Epithelial cell of proximal tubule (primary cell): ENCODE measurements at places on chromosomes 2 and 18. TPM values are rescaled to one million over a fixed set of nuclear protein-coding genes. Genes with fewer than 3 reads are reported as not detected.

DNA sequence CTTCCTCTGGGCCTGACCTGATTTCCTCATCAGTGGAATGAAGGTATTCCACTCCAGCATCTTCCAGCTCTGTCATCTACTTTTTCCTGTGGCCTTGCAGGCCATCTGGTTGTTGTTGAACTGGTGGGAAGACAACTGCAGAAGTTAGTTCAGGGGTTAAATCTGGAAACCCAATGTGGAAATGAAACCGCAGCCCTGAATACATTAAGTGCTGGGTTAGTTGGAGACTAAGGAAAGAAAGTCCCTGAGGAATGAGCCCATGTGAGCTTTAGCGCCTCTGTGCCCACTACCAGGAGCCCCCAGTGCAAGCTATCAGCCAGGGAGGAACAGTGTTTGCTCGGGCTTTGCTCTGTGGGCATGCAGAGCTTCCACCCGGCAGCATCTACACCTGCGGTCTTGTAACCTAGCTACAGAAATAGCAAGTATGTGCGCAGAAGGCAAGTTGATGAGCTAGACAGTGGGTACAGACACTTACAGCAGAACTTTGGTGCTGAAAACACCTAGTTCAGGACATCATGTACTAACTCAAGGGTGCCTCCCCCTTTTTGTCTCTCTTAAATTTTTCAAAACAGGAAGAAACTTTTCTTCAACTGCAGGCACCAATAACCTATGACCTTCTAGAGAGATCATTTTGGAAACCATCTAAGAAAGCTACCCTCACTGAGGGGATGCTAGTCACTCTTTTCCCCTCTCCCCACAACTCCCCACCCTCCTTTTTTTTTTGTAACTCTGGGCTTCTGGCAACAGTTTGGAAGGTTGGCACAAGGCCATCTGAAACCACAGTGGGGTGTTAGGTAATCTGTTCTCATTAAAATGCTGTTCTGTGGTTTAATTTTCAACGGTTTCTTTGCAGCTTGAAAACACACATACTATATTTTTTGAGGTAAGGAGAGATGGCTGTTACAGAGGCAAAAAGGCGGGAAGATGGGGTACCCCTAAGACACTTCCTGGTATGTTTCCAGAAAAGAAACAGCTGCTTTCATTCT is 18.3 kb upstream of the CXCR4 start:
- no peak for DNase-seq

Gene CD8B2
- total RNA-seq: 0.29 TPM in 1 of 2 replicates, not detected in the other

Gene ZC3H6
- total RNA-seq: 0.94 and 6.7 TPM in 2 replicates

GRCh38 chr2:235492850-235493344 is 946 bp upstream of the AGAP1 start:
- no peak for DNase-seq

- DNase-seq: no peak
Observed at GRCh38 chr2:70775141-70775540, 7.1 kb upstream of the ADD2 start.

- no peak for DNase-seq
Observed at GRCh38 chr2:167869200-167869599, 378.2 kb downstream of the STK39 start.

DNA sequence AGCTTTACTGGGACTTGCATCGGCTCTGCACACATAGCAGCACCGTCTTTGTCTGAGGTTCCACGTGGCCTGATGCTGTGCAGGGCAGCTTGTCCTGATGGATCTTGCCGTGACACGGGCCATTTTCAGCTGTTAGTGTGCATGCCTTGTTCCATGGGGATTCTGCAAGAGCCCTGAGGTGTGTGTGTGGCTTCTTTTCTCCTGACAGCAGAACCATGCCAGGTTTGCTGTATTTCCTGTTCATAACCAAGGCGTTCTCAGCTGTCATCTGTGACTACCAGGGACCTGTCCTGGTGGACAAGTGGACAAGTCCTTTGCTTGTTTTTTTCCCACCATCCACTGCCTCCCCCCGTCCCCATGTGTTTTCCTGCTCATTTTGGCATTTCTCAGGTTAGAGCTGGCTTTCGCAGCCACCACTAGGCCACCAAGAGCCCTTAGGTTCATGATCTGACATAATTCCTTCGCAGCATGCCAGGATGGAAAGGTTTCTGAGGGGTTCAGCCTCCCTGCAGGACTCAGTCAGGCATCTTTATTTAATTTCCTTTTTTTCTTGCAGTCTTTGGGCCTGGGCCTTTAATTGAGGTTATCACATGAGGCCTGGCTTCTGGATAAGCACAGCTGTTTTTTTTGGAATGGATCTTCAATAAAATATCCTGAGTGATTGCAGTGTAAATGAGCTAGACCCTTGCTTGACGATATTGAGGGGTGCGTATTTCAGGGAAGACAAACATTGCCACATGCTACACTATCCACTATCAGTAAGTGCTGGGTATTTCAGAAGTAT is 139.4 kb downstream of the NCK2 start:
- DNase-seq: no peak

- no peak for DNase-seq
Observed at GRCh38 chr2:129011466-129012061, 692.9 kb upstream of the HS6ST1 start.

- no peak for DNase-seq
Observed at GRCh38 chr2:217162533-217162932, 302.7 kb upstream of the TNP1 start.

Gene SKOR2
- total RNA-seq: not detected in 2 replicates

- no peak for DNase-seq
Observed at GRCh38 chr18:75208155-75208835, 644 bp downstream of the PTGR3 start.

- no peak for DNase-seq
Observed at GRCh38 chr18:28541934-28542333, 365.0 kb upstream of the CDH2 start.

GRCh38 chr2:13005761-13006335 is 289.1 kb downstream of the TRIB2 start:
- no peak for DNase-seq

Gene CHRNG
- not detected in 2 replicates for total RNA-seq

DNA sequence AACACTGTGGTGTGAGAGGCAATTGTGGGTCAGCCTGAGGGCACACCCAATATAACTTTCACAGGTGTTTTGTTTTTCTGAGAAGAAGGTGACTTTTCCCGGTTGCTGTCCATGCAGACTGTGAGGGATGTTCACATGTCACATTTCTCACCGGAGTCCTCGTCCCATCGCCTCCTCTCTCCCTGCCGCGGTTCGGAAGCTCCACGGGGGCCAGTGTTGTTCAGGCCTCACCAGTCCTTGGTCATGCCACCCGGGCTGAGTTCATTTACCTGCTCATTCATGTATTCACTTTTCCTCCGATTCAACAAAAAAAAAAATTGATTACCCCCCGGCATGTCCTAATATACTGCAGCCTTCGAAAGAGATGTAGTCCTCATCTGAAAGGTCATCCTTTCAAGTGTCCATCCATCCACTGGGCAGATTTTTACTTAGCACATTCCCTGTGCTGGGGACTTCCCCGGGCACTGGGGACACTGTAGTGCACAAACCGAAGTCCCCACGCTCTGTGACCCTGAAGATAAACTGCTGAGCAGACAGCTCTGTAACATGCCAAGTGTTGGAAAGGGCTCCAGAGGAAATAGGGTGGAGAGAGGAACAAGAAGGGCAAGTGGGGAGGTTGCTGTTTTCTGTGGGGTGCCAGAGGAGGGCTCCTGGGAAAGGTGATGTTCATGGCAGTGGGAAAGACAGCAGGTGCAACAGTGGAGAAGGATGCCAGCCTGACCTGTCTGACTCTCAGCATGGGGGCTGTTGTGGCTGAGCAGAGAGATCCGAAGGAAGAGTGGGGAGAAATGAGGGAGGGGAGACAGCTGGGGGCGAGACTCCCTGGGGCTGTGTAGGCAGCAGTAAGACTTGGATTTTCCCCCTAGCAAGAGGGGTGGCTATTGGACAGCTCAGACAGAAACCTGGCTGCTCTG is 22.4 kb downstream of the LRRFIP1 start:
- DNase-seq: no peak

DNA sequence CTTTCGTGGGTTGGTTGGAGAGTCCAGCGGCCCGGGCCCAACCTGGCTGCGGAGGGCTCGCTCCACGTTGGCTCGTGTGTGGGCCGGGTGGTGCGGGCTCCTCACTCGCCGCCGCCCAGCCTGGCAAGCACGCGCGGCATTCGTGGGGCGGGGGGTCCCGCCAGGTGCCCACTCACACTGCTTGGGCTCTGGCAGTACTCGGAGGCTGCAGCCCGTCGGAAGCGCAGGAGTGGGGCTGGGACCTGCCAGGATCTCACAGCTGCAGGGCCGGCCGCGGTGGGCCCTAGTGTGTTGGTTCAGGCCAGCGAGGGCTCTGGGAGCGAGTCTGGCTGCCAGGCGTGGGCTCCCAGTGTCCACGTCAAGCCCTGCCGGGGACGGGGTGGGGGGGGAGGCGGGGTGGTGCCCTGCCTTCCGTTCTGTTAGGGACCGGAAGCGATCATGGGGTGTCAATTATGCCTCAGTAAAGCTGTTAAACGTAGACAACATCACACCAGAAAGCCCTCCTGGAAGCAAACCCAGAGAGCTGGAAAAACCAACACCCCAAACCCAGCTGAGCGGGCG is 1.0 kb upstream of the HS6ST1 start:
- DNase-seq: no peak

- DNase-seq: peak; percentile 15
Observed at GRCh38 chr2:230864605-230865306, at the start of gene ITM2C. Gene ITM2C, plus strand, starts transcription at chr2:230864942. Its CDS starts 84 bp downstream, at chr2:230865026.
